Amygdala (tissue), 56 donors: ENCODE measurements at places on chromosomes 5 and 9.

- no peak for DNase-seq
Measured at GRCh38 chr9:134590240-134591081, 51.1 kb upstream of the COL5A1 start.

DNA sequence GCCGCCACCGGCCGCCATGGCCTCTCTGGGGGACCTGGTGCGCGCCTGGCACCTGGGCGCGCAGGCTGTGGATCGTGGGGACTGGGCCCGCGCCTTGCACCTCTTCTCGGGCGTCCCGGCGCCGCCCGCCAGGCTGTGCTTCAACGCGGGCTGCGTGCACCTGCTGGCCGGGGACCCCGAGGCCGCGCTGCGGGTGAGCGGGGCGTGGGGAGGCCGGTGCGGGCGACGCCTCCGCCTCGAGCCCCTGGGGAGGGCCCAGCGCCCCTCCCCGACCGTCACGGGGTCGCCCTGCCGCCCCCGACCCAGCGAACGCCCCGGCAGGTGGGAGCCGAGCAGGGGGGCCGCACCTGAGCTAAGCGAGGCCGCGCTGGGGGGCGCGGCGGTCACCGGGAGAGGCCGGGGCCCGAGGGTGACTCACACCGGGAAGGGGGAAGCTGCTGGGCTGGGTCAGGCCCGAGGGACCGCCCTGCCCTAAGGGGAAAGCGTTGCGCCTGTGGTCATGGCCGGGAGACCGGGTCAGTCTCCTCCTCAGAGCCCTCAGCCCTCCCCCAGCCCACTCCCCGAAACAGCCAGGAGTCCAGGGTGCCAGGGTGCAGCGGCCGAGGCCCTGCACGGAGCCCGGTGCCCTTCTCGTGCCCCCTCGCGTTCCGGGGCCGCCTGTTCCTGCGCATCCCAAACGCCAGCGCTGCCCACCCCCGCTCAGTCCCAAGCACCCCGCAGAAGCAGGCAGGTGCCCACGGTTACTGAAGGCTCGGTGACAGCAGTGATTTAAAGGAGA is 510 bp downstream of the NOXA1 start:
- no peak for DNase-seq

- no peak for DNase-seq
Measured at GRCh38 chr5:90957906-90958305, 399.3 kb downstream of the ADGRV1 start.

GRCh38 chr9:106889061-106889590 is 26.2 kb downstream of the ZNF462 start:
- DNase-seq, result no peak

GRCh38 chr9:69019808-69020207 is 5.9 kb upstream of the PRKACG start:
- no peak for DNase-seq

- DNase-seq, result no peak
Measured at GRCh38 chr5:66634601-66635000, 38.4 kb downstream of the MAST4 start.

- DNase-seq, result no peak
Measured at GRCh38 chr9:82805027-82805426, 257.9 kb downstream of the RASEF start.

GRCh38 chr5:32207355-32207634 is 33.2 kb upstream of the GOLPH3 start:
- no peak for DNase-seq

DNA sequence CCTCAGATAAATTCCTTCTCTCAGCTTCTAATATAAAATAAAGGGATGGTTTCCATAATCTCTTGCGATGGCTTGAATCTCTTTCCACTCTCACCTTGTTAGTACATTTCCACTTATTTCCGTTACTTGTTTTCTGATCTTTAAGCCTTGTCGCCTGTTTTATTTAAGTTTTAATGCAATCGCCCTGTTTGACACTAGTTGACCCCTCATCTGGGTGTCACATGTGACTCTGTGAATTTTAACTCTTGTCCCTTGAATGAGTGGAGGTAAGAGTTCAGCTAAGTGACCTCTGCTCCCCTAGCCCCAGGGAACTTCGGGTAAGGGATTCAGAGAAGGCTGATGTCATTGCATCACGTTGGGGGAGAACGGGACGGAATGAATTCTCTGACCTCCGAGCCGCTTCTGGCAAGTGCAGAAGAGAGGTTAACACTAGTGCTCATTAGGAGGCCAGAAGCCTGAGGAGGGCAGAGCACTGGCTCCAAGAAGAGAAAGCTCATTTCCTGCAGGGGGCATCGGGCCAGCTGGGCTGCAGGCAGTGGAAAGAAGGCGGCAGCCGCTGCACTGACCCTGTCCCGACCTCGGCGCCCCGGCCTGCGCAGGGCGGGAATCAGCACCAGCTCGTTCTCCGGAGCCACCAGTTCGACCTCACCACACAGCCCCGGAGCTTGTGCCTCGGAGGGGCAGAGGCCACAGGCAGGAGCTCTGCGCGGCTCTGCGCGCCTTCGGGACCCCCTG is 569 bp downstream of the HINT2 start:
- peak; percentile 61 for DNase-seq

GRCh38 chr5:149597618-149598017 is 16.3 kb downstream of the ARHGEF37 start:
- DNase-seq, result no peak

GRCh38 chr9:120950421-120951388 is 24.1 kb upstream of the TRAF1 start:
- DNase-seq, result no peak

DNA sequence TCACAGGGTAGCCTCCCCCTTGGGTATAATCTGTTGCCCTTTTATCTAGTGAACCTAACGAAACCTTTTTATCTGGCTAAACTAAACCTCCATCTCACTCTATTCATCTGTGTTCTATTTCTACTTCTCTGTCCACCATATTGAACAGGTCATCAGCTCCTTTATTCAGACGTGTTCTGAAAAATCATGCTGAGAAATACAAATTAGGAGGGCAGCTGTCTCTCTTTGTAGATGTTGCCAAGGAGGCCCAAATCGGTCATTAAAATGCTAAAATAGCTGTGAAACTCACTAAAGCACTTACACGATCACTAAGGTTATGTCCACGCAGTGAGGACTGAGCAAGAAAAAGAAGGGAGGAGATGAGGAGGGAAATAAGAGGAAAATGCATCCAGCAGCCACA is 115.6 kb upstream of the RETREG1 start:
- no peak for DNase-seq

GRCh38 chr5:36900283-36900682 is 23.7 kb downstream of the NIPBL start:
- DNase-seq, result no peak

DNA sequence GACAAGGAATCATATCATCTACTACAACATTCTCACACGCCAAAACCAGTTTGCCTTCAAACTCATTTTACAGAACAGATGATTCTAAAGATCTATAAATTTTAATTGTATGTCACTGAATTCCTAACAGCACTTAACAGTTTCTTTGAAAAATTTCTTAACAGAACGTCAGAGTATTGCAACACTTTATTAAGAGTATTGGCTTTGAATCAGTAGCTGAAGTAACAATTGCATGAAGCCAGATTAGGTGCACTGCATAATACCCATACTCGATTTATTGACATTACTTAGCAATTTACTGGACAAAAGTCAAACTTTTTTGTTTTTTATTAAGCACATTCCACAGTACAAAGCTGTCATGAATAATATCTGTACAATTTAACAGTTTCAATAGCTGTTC is 75.8 kb downstream of the SMIM23 start:
- no peak for DNase-seq

- no peak for DNase-seq
Measured at GRCh38 chr5:67831048-67831447, 384.5 kb upstream of the PIK3R1 start.

DNA sequence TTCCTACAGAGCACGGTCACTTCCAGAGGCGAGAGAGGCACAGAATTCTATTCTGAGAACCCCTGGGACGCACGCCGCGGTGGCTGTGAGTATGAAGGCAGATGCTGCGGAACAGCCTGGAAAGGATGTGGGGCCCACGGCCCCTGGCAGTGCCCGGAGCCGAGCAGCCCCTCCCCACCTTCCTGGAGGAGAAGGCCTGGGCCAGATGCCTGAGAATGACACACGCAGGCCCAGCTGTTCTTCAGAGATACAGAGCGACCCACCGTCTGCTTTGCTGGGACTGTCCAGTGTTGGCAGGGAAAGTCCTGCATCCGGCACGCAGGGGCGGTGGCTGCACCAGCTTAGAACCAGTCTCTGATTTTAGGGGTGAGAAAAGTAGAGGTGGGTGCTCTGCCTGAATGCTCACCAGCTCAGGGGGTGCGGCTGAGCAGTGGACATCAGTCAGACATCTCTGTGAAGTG is 116.7 kb upstream of the LPCAT1 start:
- DNase-seq, result no peak

DNA sequence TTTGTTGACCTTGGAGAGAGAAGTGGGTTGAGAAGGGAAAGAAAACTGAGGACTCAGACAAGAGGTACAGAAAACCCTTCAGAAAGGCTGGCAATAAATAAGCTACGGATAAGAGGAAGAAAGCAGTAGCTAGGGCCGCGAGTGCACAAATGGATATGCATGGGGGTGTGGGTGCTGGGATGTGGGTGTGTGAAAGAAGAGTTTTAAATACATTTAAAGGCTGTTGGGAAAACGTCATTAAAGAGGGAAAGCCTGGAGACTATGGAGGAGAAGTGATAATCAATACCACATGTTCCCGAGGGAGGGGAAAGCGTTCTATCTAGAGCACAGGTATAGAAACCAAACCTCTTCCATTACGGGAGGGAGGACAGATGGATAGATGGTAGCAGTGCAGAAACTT is 177.2 kb downstream of the TSSK1B start:
- DNase-seq, result no peak

- DNase-seq, result no peak
Measured at GRCh38 chr9:90162326-90162725, 480.3 kb downstream of the DIRAS2 start.

GRCh38 chr9:19660019-19660418 is 128.8 kb downstream of the SLC24A2 start:
- DNase-seq, result no peak

DNA sequence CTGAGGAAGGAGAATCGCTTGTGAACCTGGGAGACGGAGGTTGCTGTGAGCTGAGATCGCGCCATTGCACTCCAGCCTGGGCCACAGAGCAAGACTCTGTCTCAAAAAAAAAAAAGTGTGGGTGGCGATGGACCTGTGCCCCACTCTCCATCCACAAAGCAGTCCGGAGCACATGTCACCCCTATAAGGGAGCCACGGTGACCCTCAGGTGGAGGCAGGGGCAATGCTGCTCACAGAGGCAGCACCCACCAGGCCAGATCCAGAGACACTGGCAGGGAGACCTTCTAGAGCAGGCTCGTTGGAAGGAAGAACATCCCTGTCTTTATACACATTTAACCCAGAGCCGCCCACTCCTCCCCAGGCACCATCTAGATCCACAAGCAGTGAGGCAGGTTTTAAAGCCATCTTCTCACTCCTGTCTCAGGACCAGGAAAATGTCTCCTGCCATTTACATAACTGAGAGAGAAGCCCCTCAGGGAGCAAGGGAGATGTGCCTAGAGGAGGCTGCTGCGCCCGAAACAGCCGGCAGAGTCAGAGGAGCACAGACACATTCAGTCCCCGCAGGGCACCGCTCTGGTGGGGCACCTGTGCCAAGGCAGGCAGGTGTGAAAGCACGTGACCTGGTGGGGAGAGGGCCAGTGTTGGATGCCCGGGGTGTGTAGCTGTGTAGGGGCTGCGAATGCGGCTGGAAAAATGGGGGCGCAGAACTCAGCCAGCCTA is 31.6 kb upstream of the ADAMTS2 start:
- no peak for DNase-seq

GRCh38 chr9:128634651-128635262 is 21.9 kb downstream of the DYNC2I2 start:
- no peak for DNase-seq

DNA sequence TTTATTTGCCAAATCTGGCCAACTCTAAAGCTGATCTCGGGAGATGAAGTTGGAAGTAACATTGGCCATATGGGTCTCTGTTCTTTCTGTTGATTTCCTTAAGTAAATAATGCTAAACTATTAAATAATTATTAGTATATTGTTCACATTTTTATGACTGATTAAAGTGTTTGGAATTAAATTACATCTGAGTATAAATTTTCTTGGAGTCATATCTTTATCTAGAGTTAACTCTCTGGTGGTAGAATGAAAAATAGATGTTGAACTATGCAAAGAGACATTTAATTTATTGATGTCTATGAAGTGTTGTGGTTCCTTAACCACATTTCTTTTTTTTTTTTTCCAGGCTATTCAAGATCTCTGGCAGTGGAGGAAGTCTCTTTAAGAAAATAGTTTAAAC is 9.3 kb upstream of the FGF18 start:
- DNase-seq, result no peak

GRCh38 chr9:98989036-98990000 is 45.6 kb downstream of the COL15A1 start:
- no peak for DNase-seq

GRCh38 chr5:132841305-132841704 is 10.9 kb upstream of the SHROOM1 start:
- DNase-seq, result no peak

DNA sequence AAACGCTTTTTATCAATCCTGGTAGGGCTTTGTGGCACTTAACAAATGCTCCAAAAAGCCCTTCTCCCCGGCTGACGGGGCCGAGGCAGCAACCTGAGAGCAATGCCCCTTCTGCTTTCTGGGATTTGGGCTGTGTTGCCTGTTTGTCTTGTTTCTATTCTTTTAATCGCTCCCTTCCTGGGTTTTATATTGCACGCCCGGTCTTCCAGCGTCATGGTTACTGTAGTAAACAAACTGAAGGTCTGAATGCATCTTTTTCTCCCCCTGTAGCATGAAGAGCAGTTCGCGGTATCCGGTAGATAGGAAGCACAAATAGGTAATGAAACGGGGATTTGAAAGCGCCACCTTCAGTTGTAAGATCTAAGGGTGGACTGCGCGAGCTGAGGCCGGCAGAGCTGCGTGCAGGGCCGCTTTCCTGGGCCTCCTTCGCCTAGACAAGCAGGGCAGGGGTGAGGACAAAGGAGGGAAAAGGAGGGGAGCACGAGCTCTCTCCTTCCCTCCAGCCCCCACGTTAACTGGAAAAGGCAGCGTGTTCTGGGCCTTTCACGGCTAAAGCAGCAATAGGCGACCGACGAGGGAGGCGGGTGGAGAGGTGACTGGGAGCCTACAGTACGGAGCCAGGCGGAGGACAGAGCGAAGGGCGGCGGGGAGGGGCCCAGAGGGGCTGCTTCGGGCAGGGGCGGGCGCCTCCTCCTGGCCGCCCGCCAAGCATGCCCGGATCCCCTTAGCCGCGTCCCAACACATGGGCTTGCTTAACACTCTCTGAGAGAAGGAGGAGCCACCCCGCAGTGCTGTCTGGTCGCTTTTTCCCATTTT is 49.3 kb upstream of the ZNF366 start:
- DNase-seq, result no peak

- DNase-seq, result no peak
Measured at GRCh38 chr5:68139611-68140441, 75.7 kb upstream of the PIK3R1 start.

DNA sequence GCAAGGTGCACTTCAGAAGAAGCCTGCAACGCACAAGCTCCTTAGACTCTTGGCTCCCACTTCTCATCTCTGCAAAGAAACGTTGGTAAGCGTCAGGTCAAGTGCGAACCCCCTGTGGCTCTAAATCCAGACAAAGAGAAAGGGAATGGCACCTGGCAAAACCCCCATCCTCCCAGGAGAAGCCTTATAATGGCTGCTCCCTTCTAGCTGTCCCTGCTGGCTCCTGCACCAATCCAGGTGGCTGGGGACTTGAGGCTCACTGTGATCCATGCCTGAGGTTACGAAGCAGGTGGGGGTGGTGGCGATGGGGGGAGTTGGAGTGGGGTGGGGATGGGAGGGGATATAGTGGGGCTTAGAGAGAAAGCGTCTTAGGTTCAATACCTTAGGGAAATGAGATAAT is 272.8 kb downstream of the DENND1A start:
- DNase-seq, result no peak
